ENCODE measurements at places on chromosomes 6 and 20.

- no peak for DNase-seq
Measured at GRCh38 chr20:57065646-57066045, 200.8 kb downstream of the BMP7 start.

DNA sequence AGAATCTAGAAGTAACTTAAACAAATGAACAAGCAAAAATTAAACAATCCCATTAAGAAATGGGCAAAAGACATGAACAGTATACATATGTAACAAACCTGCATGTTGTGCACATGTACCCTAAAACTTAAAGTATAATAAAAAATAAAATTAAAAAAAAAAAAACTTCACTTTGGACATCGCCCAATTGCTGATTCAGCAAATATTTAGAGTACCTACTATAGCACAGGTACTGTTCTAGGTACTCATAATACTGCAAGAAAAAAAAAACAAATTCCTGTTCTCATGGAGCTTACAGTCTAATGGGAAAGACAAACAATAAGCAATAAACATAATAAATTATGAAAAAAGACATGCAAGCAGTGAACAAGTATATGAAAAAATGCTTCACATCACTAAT lies 501.5 kb upstream of the HS3ST5 start:
- no peak for DNase-seq

GRCh38 chr6:156776470-156776839 lies 723 bp upstream of the ARID1B start:
- DNase-seq, result peak; percentile 67

GRCh38 chr6:37851997-37852524 lies 32.5 kb downstream of the ZFAND3 start:
- DNase-seq, result no peak

DNA sequence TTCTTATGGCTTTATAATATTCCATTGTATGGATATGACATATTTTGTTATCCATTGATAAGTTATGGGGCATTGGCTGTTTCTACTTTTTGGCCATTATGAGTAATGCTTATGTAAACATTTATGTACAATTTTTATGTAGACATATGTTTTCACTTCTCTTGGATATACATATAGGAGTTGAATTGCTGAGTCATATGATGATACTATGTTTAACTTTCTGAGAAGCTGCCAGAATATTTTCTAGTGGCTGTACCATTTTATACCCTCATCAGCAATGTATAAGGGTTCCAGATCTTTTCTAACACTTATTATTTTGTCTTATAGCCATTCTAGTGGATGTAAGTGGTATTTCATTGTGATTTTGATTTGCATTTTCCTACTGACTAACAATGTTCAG lies 23.1 kb downstream of the OTOR start:
- no peak for DNase-seq

GRCh38 chr20:50520222-50520880 lies 10.2 kb downstream of the PTPN1 start:
- DNase-seq, result no peak

GRCh38 chr6:17193106-17193775 lies 87.9 kb upstream of the RBM24 start:
- DNase-seq, result no peak

DNA sequence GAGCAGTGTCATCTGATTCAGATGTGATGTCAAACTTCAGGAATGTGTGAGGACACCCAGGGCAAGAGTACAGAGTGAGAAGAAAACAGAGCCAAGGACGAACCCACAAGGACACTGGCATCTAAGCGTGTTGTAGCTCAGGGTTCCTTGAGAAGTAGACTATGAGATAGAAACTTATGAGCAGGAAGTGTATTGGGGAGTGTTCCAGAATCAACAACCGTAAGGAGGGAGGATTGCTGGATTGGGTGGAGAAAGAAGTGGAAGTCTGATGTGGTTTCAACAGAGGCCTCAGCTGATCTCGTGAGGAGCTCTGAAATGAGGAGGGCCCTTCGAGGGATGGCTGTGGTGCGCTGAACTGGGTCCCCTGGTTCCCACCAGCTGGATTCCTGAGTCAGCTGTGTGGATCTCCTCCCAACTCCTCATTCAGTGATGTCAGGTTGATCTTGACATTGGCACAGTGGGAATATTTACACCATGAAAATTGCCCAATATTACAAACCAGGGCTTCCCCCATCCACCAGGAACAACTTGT lies 25.7 kb upstream of the IGF2R start:
- DNase-seq, result no peak

GRCh38 chr6:136772685-136773472 lies 19.4 kb downstream of the MAP3K5 start:
- peak; percentile 42 for DNase-seq

- no peak for DNase-seq
Measured at GRCh38 chr6:3725145-3726047, 26.1 kb downstream of the PXDC1 start.

GRCh38 chr6:90294008-90294511 lies 2.6 kb downstream of the BACH2 start:
- DNase-seq, result no peak

DNA sequence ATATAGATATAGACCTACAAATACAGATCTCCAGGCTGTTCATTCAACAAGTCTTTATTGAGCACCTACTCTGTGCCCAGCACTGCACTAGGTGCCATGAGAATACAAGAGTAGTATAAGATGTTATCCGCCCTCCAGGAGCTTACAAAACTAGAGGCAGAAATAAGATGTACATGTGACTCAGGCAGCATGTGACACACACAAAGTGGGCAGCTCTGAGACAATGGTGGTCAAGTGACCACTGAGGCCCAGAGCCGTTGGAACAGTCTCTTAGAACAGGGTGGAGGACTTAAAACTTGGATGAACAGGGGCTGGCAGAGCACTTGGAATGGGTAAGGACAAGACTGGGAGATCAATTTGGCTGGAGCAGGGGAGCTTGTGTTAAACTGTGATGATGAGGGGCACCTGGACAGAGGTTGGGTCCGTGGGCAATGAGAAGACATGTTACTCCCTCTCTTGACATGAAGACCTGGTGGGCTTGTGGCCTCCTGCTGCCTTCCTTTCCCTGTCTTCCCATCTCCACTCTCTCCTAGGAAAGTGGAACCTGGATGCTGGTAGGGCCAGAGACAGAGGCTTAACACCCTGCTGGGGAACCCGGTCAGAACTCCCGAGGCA lies 21.2 kb downstream of the TRIM15 start:
- DNase-seq, result no peak

DNA sequence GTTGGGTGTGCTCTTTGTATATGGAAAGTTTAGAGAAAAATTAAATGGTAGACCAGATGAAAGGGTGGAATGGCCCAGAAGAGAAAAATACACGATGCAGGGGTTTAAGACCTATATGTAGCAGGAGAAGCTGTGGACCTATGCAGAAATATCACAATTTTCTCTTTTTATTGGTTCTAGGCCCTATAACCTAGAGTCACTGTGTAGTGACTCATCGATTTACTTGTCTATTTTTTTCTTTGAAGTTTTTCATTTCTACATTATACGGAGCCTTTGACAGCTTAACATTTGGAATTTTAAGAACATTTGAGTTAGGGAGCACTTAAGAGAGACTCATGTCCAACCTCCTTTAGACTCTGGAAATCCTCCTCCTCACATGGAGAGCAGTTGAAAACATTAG lies 28.3 kb upstream of the ADGRF1 start:
- no peak for DNase-seq

GRCh38 chr6:70717038-70717801 lies 49.5 kb downstream of the SMAP1 start:
- no peak for DNase-seq

DNA sequence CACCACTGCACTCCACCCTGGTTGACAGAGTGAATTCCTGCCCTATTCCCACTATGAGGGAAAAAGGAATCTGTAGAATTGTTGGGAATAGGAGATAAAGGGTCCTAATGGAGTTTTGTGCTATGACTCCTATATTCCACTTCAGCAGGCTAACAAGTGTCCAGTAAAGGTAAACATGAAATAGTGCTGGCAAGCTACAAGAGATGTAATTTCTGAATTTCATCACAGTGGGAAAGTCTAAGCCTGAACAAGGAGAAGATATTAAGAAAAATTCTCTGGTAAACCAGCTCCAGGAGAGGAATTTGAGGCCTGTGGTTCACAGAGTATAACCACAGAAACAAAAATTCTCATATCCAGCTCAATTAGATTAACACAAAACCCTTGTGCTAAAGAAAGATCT lies 10.3 kb upstream of the C6orf58 start:
- no peak for DNase-seq

- peak; percentile 80 for DNase-seq
Measured at GRCh38 chr6:43708860-43709653, 21.5 kb upstream of the MRPS18A start.

Data from NB4 (cell line).